ENCODE measurements at places on chromosomes 7 and 10.

GRCh38 chr7:1567049-1567771 lies 2.6 kb downstream of the PSMG3 start:
- DNase-seq = peak; percentile 80

- no peak for DNase-seq
These were observed 19.8 kb upstream of the TMEM273 start for GRCh38 chr10:49207936-49208487.

DNA sequence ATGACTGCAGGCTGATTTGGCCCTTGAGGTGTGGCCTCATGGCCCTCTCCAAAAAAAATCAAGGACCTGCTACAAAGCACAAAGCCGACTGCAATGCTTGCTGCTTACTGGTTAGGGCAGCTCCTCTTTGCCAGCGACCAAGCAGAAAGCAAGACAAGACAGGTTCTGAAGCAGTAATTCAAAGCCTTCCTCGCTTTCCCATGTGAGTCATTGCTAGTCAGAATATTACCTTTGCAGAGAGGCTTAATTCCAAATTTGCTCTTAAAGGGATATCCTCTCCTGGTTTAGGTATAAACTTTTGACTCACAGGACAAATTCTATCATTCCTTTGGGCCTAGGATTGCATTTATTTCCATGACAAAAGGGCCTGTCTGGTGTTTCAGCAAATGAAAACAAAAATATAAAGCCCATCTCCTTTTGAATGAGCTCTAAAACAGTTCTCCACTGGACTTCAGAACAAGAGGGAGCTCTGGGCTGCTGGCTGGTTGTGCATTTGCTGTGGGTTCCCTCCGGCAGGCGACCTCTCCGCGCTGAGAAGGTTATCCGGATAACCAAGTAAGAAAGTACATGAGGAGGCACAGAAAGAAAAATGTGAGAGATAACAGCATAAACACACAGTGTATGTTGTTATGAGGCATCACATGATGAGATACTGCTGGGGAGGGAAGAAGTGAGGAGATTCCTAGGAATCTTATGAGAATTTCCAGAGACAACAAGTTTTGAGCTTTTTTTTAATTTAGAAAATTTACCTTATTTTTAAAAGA lies 90.8 kb downstream of the EGFR start:
- DNase-seq = no peak

DNA sequence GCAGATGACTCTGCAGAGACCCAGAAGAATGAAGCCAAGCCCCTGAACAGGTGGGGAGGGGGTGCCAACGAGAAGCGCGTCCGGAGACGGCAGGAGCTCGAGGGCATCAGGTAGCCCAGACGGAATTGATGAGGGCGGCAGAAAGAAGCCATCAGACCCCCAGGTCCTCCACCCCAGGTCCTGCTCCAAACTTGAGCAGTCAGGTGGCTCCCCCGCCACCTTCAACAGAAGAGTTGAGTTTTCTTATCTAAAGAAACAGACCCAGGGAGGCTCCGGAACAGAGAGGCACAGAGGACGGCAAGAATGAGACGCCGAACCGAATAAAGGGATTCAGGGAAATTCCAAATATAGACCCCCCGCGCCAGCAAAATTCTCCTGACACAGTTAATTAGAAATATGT lies 22.2 kb downstream of the RGS10 start:
- DNase-seq = no peak

- peak; percentile 48 for DNase-seq
These were observed 13.7 kb upstream of the WAPL start for GRCh38 chr10:86535132-86535882.

- no peak for DNase-seq
These were observed 77.6 kb upstream of the PRLHR start for GRCh38 chr10:118672766-118673715.

- DNase-seq = no peak
These were observed 199.5 kb downstream of the REEP3 start for GRCh38 chr10:63720676-63721075.

DNA sequence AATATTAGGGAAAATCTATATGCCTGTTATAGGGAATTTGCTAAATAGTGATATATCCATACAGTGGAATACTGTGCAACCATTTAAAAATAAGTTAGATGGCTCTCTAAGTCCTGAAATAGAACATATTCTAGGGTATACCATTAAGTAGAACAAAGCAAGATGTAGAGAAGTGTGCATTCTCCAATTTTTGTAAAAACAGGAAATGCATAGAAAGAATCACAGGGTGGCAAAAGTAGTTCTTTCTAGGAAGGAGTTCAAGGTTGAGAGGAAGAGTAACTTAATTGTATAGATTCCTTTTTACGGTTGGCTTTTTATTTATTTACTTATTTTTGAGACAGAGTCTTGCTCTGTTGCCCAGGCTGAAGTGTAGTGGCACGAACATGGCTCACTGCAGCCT lies 43.7 kb downstream of the ADD3 start:
- no peak for DNase-seq

DNA sequence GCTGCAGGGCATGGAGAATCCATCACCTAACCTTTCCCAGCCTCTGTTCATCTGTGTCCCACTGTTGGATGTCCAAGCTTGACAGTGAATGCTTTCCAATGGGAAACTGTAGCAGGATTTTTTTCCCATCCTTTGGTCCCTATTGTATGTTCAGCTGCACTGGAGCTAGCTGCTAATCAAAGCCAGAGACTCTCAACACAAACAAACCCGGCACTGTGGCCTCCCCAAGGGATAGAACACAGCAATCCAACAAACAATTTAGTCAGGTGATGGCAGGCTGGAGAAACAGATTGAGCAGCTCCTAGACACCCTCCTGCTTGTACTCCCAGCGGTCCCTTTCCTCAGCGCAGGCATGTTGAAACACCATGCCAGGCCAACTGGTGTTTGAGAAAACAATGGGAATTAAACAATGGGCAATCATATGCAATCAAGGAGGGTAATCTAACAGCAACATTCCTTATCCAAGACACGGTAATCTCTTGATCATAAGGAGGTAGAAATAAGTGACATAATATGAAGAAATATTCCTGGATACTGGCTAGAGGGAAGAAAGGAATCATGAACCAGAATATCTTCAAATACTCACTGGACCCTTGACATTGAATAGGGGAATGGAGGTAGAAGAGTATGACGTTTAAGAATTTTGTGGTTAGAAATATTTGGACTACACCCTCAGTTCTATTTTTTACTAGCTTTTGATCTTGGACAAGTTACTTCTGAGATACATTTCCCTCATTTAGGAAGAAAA lies 15.0 kb downstream of the PTN start:
- DNase-seq = peak; percentile 9

DNA sequence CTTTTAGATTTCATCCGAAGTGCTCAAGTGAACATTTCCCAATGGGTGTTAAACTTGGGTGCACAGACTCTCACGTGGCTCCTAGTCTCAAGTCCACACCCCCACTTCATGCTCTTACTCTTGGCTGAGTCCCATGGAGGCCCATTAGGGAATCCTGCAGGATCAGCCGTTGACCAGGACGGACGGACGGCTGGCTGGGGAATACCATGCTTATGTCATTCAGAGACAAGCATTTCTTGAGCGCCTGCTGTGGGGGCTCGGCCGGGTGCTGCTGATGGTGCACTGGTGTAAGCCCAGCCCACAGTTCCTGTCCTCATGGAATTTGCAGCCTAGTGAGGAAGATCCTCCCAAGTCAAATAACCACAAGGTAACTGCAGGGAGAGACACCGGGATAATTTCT lies 44.7 kb downstream of the PITRM1 start:
- no peak for DNase-seq

GRCh38 chr7:148058092-148058491 lies 532.5 kb upstream of the C7orf33 start:
- no peak for DNase-seq

- no peak for DNase-seq
These were observed 368.5 kb upstream of the MYO3A start for GRCh38 chr10:25565570-25565969.

GRCh38 chr7:57400531-57401155 lies 49.3 kb upstream of the ZNF716 start:
- no peak for DNase-seq

- no peak for DNase-seq
These were observed 91.6 kb upstream of the CCDC6 start for GRCh38 chr10:59997827-59998525.

DNA sequence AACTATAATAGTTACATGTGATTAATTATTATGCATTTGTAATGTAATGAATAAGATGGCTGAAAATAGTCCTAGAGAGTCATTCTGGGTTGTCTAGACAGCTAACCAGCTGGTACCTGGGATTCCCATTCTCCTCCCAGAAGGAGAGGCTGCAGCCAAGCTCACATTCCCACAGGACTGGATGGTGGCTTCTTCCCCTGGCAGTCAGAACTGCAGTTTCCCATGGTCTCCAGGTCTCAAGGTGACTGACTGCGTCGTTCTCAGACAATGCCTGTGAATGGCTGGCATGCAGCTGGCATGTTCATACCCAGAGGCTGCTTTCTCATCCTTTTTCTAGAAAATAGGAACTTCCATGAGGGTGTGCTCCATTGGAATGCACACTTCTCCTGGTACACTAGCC lies 21.3 kb downstream of the TAS2R16 start:
- peak; percentile 43 for DNase-seq

GRCh38 chr7:155316427-155317113 lies 18.9 kb downstream of the INSIG1 start:
- DNase-seq = no peak

DNA sequence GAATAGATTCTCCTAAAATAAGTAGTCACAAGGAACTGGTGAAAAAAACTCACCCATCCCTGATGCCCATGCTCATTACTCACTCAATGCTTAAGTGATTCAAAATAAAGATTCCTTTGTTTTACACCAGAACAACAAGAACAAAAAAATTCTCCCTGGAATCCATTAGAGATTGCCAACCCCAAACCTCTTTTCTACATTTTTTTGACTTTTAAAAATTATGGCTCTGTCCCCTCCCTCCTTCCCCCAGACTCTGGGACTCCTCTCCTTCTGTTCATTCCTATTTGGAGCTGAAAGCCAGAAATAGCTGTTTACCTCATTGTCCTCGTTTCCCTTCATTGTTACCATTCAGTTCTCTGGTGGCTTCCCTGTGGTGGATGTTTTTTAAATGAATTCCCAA lies 63.2 kb upstream of the FHIP2A start:
- DNase-seq = peak; percentile 53

DNA sequence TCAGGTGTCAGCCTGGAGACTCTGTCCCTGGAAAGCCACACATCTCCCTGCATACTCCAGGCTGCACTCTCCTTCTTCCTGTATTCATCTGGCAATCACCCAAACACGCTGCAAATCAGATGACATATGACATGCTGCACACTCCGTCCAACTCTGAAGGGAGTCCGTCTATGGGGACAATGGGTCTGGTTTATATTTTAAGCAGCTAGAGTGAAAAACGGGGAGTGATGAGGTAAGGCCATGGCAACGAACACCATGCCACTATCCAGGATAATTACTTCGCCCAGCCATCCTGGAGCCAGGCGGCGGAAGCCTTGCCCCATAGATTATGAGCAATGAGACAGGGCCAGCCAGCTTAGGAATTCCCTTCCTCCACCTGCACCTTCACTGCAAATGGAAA lies 140.1 kb downstream of the PLXNA4 start:
- DNase-seq = no peak

- no peak for DNase-seq
These were observed 144.0 kb upstream of the ASAH2 start for GRCh38 chr10:50395271-50395670.

DNA sequence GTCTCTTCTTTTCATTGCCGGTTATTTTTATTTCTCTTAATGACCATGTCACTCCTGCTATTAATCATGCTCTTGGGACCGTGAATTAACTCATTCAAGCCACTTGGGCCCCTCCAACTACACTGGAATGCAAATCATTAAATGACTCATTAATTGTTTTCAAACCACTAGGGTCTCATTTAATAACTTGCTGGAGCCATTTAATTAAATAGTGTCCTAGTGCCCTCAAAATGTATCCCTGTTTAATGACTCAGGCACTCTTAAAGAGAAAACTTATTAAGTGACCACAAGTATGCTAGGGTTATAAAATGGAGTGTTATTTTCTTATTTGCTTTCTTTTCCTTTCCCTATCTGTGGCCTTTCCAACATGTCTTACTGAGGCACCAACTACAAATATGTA lies 73.0 kb downstream of the PLXDC2 start:
- peak; percentile 14 for DNase-seq

GRCh38 chr7:1158203-1159126 lies 1.5 kb downstream of the ZFAND2A start:
- DNase-seq = no peak

GRCh38 chr7:94284104-94284503 lies 110.6 kb upstream of the COL1A2 start:
- DNase-seq = peak; percentile 29

- DNase-seq = no peak
These were observed 50.8 kb downstream of the CYTH3 start for GRCh38 chr7:6221340-6222319.

DNA sequence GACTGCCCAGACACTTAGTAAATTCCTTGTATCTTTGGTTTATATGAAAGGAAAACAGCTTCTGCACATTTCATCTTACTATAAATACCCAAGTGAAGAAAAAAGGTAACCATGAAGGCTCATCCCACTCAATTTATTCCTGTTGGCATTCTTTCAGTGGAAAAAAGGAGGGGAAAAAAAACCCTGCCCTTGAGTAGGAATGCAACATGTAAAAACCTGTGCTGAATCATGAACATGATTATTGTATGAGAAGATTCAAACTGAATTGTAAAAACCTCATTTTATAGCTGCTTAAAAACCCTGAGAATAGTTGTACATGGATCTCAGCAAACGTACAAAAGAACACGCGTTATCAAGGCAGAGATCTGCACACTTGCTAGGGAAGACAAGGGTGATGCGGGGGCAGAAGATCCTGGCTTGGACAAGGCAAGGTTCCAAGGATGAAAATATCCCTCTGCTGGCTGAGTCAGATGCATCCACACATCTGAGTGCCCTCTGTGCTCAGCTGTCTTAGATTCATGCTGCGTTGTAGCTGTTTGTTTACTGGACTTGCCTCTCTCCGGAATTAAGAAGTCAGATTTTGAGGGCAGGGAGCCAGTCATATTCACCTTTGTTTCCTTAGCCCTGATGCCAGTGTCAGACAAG lies 658.2 kb downstream of the PARD3 start:
- peak; percentile 89 for DNase-seq

DNA sequence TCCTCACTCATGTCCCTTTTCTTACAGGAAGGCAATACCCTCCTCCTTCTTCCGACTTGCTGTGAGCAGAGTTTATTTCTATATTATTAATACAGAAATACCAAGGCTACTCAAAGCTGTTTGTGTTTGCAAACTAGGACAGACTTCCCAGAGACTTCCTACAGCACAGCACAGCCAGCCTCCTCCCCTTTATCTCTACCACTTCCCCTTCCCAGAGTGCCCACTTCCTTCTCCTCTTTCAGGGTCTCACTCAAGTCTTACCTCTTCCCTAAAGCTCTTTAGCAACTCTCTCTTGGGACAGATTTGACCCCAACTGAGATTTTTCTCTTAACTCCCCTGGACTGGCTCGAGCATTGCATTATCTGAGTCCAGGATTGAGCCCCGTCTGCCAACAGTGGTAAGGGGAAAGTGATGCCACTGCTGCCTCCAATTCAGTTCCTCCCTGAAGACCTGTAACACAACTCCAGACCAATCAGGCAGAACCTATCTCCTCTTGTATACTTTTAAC lies 5.5 kb upstream of the LRGUK start:
- DNase-seq = no peak

Data from myocyte (in vitro differentiated cells).